ENCODE measurements at places on chromosomes 7 and 10.

- no peak for DNase-seq
Measured at GRCh38 chr7:25124465-25125136, 459 bp downstream of the CYCS start.

DNA sequence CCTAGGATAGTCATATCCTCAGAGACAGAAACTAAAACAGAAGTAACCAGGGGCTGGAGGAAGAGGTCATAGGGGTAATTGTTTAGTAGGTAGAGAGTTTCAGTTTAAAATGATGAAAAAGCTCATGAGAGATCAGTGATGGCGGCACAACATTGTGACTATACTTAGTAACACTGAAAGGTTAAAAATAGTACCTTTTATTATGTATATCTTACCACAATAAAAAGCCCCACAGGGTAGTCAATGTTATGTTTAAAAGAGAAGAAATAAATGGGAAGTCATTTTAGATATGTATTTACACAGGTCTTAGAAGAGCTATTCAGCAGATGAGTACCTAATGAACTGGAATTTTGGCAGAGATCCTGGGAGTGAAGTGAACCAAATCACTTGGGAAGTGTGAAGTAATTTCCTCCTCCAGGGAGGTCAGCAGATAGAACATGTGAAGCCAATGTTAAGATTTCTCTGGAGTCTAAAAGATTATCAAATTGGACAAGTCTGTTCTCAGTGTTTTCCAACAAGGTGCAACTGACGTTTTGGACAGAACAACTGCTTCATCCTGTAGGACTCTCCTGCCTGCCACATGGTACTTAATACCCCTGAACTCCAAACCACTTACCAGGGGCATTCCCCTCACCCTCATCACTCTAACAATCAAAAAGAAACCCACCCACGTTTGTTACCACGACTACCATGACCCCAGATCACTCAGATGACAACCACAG is 6.4 kb downstream of the CDCA7L start:
- DNase-seq, result no peak

DNA sequence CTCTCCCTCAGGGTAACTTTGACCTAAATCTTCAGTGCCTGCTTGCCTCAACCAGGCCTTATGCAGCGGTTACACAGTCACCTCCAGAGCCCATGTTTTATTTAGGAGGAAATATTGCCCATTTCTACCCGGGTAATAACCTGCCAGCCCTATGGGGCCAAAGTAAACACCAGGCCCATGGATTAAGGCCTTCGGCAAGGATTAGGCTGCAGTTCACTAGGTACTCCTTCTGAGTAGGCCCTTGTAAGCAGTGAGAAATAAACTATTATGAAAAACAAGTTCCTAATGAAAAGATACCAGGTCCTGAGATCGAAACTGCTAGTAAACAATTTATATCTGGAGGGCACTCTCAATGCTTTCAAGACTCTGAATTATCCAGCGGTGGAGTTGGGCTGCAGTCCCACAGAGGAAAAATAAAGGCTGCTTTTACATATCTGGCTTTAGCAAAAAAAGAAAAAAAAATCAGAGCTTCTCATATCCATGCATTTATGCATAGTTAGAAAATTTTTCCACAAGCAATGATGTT is 3.7 kb upstream of the HOXA10 start:
- no peak for DNase-seq

DNA sequence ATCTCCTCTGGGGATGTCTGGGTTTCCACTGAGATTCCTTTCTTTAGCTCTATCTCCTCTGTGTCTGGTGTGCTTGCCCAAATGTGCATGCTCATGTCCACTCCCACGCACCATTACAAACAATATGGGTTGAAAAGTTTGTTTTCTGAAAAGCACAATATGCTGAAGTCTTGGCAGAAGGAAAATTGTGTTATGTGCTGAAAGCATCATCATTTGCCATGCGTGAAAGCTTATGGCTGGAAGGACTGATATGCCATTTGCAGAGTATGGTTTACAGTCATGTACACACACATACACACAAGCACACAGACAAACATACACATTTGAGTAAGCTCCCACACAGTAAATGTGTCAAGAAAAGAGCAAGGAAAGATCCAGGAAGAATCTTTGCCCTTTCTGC is 231.6 kb downstream of the SORCS3 start:
- DNase-seq, result no peak

DNA sequence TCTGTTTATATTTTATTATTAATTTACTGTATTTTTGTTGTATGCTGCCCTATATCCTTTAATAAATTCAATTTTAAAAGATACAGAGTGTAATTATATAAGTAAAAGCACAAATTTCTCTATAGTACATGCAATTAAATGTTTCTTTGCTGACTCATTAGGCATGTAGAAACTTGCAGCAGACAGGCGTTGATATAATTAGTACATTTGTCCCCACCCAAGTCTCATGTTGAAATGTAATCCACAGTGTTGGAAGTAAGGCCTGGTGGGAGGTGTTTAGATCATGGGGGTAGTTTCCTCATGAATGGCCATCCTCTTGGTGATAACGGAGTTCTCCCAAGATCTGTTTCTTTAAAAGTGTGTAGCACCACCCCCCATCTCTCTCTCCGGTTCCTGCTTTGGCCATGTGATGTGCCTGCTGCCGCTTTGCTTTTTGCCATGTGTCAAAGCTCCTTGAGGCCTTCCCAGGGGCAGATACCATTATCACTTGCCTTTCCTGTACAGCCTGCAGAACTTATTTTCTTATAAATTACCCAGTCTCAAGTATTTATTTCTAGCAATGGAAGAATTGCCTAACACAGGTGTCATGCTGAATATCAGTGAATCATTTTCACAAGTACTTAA is 63.7 kb downstream of the TSPAN12 start:
- peak; percentile 13 for DNase-seq

GRCh38 chr10:132431537-132432175 is 34.7 kb downstream of the PWWP2B start:
- no peak for DNase-seq

DNA sequence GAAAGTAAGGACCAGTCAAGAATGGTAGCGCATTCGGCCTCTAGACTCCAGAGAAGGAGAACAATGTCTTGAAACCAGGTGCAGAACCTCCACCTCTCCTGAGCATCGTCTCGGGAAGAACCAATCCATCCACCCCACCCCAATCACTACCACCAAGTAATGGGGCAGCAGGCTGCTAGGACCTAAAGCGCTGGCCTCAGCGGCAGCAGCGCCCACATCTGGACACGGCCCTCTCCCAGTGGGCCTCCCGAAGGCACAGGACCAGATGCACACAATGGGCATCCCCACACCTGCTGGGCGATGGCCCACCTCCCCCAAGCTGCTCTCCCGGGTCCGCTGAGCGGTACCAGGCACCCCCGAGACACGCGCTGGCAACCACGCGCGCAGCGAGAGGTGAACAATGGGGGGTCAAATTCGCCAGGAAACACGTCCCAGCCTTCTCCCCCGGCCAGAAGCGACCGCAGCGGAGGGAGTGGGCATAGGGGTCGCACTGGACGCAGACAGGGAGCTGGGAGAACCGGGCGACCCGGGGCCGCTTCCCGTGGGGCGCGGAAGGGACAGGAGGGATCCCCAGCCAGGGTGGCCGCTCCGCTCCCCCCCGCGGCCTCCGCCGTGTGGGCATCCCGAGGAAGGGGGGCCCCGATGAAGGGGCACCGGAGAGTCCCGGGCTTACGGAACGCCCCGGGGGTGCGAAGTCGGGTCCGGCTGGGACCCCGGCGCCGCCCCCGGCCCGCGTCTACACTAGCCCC is 506 bp downstream of the CTTNBP2 start:
- peak; percentile 29 for DNase-seq

Data from adipocyte (in vitro differentiated cells).